ENCODE measurements at places on chromosomes 1 and 21.

GRCh38 chr1:61084491-61085031, 2.2 kb downstream of the NFIA start:
- no peak for DNase-seq

- no peak for DNase-seq
These were observed 125.1 kb downstream of the CYYR1 start for GRCh38 chr21:26447932-26448475.

GRCh38 chr1:70140343-70140742, 65.0 kb downstream of the LRRC40 start:
- peak; percentile 11 for DNase-seq

DNA sequence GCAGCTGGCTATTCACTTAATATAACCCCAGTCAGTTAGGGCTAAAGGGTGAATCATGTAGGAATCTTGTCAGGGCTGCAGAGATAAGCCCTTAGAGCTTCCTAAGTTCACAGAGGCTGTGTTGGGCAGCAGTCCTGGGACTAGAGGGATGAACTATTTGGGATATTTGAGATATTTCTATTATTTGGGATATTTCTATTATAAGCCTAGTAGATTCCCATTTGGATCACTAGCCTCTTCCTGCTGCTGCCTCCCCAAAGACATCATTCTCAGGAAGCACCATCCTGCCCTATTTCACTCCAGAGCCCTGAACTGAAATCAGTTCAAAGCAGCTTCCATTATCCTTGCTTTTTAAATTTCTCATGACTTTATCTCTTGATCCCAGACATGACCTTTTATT, 501.3 kb downstream of the NUF2 start:
- no peak for DNase-seq

DNA sequence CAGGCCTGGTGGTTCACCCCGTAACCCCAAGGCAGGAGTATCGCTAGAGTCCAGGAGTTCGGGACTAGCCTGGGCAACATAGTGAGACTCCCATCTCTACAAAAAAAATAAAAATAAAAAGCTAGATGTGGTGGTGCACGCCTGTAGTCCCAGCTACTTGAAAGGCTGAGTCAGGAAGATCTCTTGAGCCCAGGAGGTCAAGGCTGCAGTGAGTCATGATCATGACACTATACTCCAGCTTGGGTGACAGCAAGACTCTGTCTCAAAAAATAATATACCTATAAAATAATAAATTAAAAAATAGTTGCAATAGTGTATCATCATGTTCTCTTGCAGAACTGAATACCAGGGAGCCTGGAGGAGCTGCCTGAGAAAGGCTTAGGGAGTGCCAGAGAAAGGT, 19.9 kb upstream of the TMEM39B start:
- DNase-seq, result no peak

DNA sequence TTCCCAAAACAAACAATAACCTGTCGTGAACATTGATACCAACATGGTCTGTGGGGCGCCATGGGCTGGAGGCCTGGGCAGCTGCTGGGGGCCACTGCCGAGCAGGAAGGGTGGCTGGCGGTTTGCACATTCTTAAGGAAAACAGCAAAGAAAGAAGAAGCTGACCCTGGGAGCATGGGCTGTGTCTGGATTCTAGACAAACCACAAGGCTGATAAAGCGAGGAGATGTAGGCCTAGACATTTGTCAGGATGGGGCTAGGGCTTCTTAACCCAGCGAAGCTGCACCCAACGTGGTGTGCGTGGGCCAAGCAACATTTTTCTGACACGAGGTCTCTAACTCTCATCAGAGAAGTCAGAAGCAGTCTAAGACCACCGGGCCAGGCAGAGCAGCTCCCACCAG, 322.1 kb upstream of the VAMP3 start:
- no peak for DNase-seq

DNA sequence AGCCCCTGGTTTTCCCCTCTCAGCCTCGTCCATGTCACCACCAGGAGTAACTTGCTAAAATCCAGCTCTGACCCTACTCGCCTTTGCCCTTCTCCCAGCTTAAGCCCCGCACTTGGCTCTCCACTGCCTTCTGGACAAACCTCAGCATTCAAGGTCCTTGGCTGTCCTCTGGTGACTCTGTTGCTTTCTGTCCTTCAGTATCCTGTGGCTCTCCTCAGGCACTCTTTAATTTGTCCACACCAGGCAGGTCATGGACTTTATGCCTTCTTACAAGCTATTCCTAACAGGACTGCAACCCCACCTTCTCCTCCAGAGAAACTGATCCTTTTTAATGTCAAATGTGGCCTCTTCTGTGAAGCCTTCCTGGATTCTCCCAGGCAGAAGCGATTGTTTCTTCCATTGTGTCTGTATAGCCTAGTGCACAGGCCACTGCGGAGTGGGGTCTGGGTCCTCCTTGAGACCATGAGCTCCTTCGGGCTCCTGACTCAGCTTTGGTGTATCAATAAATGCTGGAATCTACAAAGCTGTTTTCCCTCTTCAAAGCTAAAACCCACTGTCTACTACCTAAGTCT, 26.7 kb upstream of the CTPS1 start:
- DNase-seq, result no peak

DNA sequence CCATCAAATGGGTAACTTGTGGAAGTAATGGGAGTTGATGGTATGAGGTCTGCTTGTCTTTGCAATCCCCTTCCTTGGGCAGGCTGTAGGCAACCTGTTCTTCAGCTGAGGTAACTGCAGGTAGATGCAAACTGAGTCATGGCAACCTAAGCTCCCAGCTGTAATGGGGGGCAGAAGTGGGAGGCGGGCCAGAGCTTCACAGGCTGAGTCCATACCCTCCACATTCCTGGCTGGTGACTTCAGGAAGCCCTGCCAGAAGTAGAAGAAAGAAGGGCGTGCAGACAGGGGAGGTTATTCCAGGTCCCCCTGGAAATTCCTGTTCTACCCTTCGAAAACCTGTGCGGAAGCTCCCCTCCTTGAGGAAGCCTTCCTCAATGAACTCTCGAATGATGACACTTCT, 44.9 kb downstream of the ARHGEF11 start:
- DNase-seq, result no peak

DNA sequence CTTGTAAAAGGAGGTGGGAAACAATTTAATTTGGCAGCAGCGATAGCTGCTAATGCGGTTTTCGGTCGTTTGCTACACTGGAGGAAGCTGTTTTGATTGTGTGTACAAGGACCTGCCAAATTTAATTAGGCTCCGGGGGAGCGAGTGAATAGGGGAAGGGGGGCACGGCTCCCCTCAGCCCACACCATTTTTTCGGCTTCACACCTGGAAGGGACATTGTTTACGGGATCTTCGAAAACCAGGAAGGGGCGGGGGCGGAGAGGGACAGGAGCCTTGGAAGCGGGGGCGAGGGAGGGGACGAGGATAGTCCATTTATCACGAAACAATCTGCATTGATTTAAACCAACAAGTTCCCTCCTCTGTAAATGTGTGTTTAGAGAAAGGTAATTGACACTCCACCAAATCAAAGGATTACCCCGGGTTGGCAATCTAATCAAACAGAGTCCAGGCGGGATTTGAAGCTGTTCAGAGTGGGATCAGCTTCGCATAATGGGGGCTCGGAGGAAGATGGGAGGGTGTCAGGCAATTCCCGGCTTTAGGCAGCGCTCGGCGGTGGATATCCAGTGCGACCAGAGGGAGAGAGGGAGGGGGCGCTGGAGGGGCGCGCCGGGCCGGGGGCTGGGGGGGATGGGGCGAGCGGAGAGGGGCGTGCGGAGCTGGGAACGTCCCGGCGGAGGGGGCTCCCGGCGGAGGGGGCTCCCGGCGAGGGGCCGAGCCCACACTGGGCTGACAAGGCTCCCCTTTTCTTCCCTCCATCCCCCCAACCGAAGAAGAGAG, 9.8 kb downstream of the PAX7 start:
- DNase-seq, result no peak

GRCh38 chr1:176786274-176786673, 323.3 kb downstream of the PAPPA2 start:
- no peak for DNase-seq

DNA sequence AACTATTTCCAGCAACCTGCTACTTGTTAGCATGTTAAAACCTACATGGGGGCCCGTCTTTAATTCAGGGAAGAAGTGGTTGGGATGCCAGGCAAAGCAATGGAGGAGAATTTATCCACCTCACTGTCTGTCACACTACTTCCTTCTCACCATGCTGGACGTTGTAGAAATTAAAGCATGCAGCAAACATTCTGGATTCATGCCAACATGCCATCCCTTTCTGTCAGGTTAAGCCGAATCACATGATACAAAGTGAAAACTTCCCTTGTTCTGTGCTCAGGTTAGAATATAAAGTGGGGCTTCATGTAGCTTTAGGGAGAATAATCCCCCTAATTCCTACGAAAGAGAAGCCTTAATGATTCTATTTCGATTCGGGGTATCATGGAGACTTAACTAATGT, 95.5 kb downstream of the ERG start:
- no peak for DNase-seq

GRCh38 chr1:113391649-113392271, 1.4 kb downstream of the MAGI3 start:
- no peak for DNase-seq

Data from tibial nerve (tissue), 4 donors.